ENCODE measurements at places on chromosomes 11 and 22.

- DNase-seq, result no peak
Observed at GRCh38 chr11:83042964-83043711, 28.6 kb downstream of the RAB30 start.

GRCh38 chr22:41995211-41995610, 3.4 kb upstream of the WBP2NL start:
- DNase-seq, result peak; percentile 57

- no peak for DNase-seq
Observed at GRCh38 chr22:41435560-41435959, 11.0 kb downstream of the TOB2 start.

GRCh38 chr11:86418106-86418505, 43.4 kb downstream of the CCDC81 start:
- no peak for DNase-seq

DNA sequence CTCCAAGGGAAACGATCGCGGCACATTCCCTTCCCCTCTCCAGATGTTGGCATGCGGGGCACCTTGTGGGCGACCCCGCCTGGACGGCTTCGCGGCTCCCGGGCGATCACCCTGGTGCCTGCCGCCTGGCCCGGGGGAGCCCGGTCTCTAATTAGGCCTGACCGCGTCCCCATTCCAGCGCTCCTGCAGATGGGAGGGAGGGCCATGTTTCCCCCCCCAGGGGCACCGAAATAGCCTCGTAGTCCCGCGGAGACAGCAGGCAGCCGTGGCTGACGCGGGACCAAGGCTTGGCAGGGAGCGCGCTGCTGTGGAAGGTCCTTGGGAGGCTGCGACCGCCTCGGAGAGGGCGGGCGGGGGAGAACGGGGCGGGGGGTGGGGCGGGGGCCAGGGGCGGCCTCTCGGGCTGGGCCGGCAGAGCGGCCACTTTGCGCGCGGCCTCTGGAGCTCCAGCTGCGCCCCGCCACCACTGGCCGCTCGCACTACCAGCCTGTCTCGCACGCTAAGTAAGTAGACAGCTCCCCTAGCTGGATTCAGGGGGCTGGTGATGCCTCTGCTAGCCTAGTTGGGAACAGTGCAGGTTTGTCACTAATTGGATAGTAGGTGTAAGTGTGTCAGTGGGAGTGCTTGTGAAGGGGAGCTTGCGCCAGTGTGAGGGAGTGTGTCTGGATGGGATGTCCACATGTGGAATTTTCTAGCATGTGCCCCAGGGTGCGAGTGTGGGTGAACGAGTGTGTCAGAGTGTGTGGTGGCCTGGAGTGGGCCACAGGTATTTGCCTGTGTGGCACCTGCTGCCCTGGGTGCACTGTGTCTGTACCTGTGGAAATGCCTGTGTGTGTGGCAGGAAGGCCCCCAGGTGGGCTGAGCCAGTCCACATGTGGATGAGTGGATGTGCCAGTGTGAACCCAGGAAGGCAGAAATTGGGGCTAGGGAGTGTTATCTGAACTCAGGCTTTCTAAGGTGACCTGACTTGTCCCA, at the start of gene INSC:
INSC (plus strand) TSS at position 423 of the 975 bp plus-strand sequence. CDS start 34,252 bp downstream, outside the sequence.
- no peak for DNase-seq

DNA sequence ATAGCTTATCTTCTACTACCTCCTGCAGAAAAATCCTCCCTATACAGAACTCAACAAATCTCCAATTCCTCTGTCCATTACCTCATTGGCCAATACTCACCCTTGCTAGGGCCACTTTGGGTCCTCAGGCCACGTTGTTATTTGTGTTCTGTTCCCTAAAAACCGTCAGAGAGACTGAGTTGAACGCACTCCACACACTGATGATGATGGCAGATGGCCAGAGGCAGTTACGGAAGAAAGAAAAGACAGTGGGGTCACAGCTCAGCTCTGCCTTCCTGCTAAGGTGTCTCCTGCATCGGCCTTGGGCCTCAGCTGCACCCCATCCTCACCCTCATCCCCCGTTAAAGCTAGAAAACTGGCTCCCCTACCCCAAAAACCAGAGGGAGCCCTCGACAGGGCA, 66.2 kb downstream of the MICAL3 start:
- no peak for DNase-seq

- DNase-seq, result no peak
Observed at GRCh38 chr22:32854351-32854804, 52.9 kb downstream of the TIMP3 start.

DNA sequence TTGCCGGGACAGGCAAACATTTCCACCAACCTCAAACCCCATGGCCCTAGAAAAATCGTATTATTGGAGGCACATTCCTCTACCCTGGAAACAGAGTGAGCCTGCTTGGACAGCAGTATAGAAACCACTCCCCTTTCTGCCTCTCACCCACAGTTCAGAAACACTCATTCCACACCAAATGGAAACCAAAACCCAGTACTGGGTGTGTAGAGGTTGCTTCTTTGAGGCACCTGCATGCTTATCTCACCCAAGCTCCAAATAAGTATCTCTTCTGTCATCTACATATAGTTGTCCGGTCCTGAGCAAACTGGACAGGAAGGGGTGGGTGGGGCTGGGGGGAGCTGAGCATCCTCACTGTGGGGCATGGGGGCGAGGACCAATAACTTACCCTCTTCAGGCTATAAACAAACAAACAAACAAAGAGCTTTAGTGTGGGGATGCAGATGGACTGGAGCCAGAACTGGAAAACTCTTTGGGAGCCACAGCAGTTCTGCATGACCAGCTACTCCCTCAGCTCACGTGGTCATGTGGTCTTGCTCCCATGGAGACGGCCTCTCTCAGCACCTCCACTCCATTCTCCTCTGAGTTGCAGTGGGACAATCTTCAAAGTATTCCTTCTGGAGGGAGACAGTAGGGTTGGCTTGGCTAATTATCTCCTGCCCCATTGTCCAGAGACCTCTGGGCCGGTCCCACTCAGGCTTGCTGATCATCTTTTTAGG, 1.0 kb upstream of the PLAAT2 start:
- DNase-seq, result peak; percentile 93

GRCh38 chr11:94543695-94544645, at the start of gene FUT4:
FUT4 (plus strand) TSS chr11:94543921; CDS start chr11:94544134, 213 bp downstream.
- DNase-seq, result peak; percentile 83

GRCh38 chr11:61883327-61883726, 8.0 kb downstream of the FADS3 start:
- DNase-seq, result no peak

DNA sequence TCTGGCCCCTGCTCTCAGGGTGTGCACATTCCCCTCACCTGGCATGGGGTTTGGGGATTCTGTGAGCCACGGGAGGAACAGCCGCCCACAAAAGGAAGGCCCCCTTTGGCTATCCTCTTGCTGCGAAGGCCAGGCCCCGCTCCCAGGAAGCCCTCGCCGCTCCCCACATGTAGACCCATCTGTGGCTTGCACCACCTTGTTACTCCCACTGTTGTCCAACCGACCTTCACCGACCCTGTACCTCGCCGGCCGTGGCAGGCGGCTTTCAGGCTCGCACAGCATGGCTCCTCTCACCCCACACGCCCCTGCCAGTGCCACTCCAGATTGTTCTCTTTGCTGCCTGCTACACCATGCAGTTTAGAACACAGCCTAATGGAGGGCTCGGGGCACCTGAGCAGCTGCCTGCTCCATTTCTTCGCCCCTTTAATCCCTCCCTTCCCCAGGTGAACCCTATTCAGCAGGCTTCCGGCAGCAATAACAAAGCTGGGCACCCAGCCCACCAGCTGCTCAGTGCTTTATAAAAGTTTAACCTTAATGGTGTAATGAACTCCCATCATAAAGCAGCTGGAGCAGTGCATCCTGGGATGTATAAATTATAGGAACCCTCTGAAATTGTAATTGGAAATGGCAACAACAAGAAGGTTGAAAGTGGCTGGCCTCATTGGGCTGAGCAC, 10.7 kb downstream of the DAGLA start:
- no peak for DNase-seq

- no peak for DNase-seq
Observed at GRCh38 chr11:44777209-44778194, 50.7 kb downstream of the TSPAN18 start.

DNA sequence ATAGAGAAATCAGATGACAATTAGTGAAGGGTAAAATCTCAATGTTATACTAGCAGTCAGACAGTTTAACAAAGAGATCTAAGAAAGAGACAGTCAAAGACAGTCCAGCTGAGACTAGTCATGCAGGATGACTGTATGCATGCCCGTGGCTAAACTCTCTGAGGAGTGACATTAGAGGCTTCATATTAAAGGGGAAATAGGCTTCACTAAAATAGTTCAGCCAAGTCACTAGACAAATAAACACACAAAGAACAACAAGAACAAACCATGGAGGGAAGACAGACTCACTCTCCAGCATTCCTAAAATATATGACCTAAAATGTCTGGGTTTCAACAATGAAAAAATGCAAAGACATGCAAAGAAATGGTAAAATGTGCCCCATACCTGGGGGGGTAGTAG, 18.6 kb upstream of the APLNR start:
- DNase-seq, result no peak

DNA sequence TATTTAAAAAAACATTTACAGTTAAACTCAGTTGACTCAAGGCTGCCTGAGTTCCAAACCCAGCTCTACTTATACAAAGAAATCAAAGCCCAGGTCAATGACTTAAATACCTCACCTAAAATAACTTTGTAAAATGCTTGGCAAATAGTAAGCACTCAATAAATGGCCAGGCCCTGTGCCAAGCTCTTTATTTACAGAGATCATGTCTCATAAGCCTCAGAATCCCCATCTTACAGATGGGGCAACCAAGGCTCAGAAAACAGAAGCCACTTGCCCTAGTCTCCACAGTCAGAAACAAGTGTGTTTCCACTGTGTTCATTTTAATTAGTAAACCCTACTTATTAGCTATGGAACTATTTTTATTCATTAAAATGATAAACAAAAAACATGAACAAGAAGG, 30.5 kb upstream of the TTC28 start:
- no peak for DNase-seq

GRCh38 chr11:117973503-117973860, 12.7 kb upstream of the IL10RA start:
- DNase-seq, result no peak

- DNase-seq, result no peak
Observed at GRCh38 chr22:23065495-23066122, 4.7 kb upstream of the GNAZ start.

DNA sequence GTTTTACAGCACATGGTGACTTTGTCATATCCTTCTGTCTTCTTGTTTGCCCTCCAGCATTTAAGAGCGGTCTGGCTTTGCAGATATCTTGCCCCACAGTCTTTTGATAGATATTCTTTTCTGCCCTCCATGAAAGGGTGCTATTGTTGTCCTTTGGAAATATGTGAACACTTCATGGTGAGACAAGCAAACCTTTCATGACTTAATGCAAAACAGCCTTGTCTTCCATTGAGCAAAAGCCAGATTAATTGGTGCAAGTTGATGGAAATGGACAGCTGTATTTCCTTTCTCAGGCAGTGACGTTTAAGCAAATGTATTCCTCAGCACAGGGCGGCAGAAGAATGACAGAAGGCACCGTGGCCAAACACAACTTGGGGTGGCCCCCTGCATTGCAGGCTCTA, 4.4 kb downstream of the DCPS start:
- no peak for DNase-seq

DNA sequence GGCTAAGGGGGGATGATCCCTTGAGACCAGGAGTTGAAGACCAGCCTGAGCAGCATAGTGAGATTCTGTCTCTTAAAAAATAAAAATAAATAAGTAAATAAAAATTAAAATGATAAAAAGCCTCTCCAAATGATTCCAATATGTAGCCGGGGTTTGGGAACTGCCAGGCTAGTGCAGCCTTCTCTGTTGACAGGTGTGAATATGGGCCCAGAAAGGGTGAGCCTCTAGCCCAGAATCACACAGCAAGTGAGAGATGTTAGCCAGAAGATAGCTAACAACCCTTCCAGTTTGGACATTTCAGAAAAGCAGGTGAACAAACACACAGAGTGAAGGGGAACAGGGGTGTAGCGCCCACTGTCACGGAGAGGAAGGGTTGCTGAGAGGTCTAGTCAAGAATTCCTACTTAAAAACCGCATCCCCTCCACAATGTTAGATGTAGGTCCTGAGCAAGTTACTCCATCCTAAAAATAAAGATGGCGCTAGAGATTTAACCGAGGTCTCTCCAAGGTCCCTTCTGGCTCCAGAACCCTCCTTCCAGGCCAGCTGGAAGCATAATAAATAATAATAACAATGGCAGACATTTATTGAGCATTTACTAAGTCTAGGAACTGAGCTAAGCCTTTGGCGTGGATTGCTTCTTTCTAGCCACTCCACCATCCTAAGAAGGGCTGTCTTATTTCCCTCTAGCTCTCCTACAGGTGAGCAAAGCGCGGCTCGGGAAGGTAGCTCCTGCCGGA, 51.6 kb downstream of the CYTH4 start:
- no peak for DNase-seq

DNA sequence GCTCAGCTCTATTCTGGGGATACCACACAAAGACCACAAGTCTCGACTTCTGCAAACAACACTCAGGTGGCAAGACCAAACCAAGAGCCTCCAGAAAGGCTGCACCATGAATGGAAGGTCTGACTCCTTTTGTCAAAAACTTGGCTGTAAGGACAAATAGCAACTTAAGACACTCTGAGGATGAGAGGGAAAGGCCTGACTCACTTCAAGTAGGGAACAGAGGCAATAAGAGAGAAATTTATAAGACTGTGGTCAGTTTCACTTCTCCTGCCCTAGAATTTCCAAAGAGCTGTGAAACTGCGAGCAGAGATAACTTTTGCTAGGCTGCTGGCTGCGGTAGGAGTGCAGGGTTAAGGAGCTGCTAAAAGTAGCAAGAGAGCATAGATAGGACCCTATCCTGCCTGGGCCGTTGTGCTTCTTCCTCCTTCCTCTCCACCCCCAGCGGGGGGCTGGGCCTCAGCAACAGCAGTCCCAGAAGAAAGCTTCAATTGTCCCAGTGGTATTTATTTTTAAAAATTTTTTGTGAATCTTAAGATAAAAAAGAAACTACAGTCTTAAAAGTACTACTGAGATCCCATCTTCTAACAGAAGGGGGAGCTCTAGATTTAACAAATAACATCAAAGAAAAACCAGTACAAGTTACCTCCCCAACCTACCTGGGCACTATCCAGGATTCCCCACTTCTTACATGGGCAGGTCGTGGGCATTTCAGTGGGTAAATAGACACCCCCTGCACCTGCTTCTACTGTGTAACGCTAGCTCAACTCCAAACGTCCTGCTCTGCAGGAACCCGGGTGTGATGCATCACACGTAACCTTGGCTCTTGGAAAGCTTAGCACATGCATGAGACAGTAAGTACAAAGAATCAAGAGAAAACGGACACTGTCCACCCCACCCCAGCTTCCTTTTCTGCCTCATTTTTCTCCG, 66.4 kb downstream of the SGSM3 start:
- DNase-seq, result peak; percentile 93

DNA sequence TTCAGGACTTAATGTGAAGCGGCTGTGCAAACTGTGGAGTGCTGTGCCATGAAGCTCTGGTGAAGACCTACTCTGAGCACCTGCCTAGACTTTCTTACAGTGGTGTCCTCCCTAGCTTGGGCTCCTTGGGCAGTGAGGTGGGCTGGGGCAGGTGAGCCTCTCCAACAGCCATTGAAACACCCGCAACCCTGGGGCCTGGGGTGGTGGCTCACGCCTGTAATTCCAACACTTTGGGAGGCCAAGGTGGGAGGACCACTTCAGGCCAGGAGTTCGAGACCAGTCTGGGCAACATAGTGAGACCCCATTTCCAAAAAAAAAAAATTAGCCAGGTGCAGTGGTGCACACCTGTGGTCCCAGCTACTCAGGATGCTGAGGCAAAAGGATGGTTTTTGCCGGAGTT, 14.3 kb upstream of the SEC14L3 start:
- no peak for DNase-seq
